Stimulated activated CD4-positive, alpha-beta T cell treated with anti-CD3 and anti-CD28 coated beads, Interleukin-1b, Interleukin-23, amount 100 ng/mL, for 4 hours (primary cell): ENCODE measurements at places on chromosomes 1 and 21.

DNA sequence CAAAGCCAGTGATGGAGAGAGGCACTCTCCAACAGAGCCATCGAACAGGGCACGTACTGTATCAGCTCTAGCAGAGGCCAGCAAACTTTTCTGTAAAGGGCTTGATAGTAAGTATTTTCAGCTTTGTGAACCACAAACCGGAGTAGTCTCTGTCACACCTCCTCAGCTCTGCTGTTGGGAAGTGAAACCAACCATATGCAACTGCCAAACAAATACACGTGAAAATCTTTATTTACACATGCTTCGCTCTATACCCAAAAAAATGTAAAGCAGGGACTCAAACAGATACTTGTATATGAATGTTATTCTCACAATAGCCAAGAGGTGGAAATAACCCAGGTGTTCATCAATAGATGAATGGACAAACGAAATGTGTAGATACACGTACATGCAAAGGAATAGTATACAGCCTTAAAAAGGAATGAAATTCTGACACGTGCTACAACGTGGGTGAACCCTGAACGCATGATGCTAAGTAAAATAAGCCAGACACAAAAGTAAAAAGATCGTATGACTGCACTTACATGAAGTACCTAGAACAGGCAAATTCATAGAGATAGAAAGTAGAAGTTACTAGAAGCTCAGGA, 39.0 kb downstream of the SETD4 start:
- DNase-seq: no peak

- DNase-seq: no peak
These were observed 81.1 kb upstream of the CNTN2 start for GRCh38 chr1:204961765-204962419.

- no peak for DNase-seq
These were observed 323.5 kb upstream of the LRRC7 start for GRCh38 chr1:69244211-69244610.

DNA sequence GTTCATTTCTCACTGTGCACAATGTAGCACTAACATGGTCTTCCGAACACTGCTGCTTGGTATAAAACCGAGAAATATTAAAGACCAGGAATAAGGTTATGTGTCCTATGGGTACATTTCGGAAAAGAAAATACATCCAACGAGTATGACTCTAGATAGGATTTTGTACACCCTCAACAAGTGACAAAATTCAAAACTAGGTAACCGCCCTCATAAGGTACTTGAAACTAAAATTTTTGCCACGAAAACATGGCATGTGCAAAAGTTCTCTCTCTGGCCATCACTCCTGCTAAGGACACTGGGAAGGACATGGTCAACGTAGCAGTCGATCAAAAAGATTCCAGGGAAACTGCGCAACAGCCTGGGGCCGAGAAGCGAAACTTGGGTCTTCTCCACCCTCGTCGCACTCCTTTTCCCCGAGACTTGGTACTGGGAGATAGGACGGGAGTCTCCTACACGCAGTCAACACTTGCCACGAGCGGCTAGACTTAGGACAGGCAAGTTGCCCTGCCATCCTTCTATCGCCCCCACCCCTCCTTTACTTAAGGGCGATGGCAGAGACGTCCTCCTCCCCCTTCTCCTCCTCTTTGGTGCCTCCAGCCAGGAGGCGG, 338 bp upstream of the TOR1AIP1 start:
- DNase-seq: no peak

DNA sequence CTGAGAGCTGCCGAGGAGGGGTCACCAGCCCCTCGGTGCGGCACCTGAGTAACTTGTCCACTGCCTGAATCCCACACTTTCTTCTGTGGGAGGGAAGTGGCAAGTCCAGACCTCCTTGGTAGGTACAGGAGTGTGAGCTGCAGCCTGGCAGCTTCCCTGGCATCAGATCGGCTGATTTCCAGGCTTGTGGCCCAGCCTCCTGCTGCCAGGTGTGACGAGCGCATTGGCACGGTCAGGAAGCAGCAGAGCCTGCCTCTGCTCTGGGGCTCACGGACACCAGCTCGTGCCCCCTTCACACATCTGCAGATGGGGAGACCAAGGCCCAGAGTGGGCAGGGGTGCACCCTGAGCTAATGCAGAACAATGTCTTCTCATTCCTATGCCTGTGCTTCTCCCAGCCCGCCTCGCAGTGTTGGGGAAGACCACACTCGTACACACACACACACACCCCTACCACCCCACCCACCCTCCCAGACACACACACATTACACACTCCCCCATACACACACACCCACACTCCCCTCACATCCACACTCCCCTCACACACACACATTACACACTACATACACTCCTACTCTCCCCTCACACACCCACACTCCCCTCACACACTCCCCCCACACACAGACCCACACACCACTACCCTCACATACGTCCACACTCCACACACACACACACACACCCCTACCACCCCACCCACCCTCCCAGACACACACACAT, 33.1 kb upstream of the SELENON start:
- no peak for DNase-seq

- no peak for DNase-seq
These were observed 15.7 kb downstream of the DIP2A start for GRCh38 chr21:46474382-46474781.

GRCh38 chr1:247373721-247374141, 42.1 kb upstream of the ZNF496 start:
- peak; percentile 52 for DNase-seq

GRCh38 chr21:43959231-43960116, 52.6 kb upstream of the TRAPPC10 start:
- DNase-seq: no peak

- DNase-seq: no peak
These were observed 2.5 kb downstream of the PRKACB start for GRCh38 chr1:84146411-84147032.

DNA sequence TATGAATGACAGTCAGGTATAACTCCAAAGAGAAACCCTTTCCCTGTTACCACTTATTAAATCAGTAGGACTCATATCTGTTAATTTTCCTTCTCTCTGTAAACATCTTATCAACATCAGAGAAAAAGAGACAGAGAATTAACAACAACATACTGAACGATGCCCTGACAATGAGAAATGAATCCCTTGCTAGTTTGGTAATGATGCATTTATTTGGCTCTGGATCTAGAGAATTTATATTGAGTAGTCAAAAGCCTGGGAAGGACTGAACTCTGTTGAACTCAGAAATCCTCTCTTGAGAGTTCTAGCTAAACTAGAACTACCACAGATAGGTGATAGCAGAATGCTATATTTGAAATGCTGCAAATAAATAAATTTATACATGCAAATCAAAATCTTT, 325.6 kb downstream of the DISC1 start:
- no peak for DNase-seq

DNA sequence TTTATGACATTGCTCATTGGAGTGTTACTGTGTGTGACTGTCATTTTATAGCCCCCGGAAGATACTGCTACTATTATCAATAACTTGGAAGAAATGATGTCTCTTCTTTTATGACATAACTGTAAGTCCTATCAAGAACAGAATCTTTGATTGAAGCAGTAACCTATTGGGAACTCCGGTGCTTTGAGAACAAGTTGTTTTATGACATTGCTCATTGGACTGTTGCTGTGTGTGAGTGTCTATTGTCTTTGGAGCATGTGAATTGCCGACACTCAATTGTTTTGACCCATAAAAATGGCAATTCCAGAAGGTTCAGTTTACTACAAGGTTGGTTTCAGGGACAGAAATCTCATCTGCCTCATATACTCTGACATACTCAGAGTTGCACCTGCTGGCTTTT, 8.0 kb downstream of the KCNK1 start:
- DNase-seq: no peak

- no peak for DNase-seq
These were observed 166.7 kb upstream of the DUSP10 start for GRCh38 chr1:221908573-221908972.

- no peak for DNase-seq
These were observed 161.8 kb downstream of the DSCAM start for GRCh38 chr21:40685141-40685540.

DNA sequence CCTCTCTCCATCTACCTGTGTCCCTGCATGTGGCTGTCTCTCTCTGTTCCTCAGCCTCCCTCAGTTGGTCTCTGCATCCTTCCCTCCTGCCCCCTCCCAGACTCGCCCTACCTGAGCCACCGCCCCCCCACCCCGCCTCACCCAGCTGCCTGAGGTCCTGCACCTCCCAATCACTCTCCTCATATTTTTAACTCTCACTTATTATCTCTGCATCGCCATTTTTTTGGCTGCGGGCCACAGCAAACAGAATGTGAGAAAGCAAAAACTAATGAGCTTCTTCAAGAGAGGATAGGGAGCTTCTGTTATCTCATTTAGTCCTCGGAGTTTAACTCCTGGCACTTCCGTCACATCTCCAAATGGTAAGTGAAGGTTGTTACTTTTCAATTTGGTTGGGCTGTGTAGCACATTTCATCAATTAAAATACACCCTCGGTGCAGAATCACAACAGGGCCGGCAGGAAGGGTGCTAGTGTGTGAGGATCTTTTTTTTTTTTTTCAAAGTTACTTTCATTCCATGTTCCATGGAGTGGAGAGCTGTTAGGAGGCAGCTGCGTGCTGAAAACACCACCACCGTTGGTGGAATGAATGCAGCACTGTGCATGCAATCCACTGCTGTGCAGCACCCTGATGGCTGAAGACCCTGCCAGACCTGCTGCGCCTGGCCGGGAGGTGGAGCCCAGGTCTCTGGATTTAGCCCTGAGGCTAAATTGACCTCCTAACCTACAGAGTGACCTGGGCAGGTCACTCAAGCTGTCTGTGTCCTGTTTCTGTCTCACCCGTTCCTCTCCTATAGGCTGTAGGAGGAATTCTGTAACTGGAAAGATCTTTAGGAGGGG, 157.2 kb upstream of the NFIA start:
- no peak for DNase-seq

DNA sequence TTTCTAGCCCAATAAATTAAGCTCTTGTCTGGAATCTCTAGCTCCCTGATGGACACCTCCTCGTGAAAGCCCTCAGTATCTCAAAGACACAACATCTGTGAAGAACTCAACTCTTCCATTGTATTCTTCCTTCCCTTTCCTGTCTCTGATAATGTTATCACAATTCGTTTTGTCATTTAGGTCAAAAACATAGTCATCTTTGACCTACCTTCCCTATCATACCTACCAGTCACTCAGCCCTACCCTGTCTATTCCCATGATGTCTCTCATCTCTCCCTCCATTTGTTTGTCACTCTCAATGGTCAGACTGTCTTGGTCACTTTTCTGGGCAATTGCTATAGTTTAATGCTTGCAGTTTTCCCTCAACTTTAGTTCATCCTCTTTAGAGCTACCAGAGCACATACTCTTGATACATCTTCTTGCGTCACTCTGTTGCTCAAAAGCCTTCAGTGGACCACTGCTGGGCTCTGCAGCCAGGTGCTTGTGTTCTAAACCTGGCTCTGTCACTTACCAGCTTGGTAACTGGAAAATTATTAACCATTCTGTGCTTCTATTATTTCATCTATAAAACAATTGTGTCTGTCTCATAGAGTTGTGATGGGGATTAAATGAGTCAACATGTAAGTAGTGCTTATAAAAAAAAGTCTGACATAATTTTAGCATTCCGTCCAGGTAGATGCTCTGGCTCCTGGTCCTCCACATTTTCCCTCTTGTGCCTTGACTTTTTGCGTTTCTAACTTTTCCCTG, 39.6 kb downstream of the DDR2 start:
- DNase-seq: no peak

DNA sequence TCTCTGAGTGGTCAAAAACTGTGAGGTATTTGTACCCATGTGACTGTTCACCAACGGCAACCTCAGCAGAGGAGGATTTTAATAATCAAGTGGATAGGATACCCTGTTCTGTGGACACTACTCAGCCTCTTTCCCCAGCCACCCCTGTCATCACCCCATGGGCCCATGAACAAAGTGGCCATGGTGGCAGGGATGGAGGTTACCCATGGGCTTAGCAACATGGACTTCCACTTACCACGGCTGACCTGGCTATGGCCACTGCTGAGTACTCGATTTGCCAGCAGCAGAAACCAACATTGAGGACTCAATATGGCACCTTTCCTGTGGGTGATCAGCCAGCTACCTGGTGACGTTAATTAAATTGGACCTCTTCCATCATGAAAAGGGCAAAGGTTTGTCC, 1782.7 kb downstream of the PLA2G4A start:
- no peak for DNase-seq

DNA sequence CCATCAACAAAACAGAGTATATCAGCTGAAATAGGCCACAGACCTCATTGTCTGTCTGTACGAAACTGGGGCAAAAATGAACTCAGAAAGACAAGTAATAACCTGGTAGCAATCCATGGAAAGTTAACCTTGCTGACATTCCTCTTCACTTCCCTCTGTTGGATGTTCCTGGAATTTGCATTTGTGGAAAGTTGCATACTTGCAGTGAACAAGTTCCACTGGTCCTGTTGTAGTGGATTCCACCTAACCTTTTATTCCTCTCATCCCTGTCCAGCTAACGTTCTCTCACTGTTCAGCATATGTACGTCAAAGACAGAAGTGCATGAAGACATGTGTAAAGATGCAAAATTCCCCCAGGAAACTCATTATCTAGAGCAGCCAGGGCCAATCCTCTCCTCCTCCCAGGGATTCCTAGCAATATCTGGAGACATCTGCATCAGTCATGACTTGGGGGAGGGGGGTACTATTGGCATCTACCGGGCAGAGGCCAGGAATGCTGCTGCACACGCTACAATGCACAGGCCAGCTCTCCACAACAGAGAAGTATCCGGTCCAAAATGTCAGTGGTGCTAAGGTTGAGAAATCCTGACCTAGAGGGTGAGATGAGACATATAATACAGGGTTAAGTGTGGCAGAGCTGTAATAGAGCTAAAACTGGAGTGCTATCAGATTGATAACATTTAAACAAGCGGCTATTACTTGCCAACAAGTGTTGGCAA, 8.2 kb downstream of the LPAR3 start:
- no peak for DNase-seq

DNA sequence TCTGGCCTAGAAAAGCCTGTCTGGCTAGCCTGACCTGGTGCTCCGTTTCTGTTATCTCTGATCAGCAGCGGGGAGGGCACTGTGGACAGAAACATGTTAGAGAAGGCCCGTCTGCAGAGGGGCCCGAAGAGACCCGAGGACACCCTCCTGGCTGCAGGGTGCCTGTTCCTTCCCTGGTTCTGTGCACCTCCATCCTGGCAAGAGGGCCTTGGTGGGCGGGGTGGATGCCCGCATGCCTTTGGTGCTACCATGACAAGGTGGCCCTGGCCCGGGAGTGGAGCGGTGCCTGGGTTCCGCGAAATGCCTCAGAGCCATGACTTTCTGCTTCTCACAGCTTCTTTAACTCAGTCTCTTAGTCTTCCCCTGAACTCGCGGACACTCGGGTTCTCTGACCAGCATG, 233.6 kb downstream of the CAMTA1 start:
- DNase-seq: no peak
